ENCODE measurements at places on chromosomes 2 and 18.

DNA sequence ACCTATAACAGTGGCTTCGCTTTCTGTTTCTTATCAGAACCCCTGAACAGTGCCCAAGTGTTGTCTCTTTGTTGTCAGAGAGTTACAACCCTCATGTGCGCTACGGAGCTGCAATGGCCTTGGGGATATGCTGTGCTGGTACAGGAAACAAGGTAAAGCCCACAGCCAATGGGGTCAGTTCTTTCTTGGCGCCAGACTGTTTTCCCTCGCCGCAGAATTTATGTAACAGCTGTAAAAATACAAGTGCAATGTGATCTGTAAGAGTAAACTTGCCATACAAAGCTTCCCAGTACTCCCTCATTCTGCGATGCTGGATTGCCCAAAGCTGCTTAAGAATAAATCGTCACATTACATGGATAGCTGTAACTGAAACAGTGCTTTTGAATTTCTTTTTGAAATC, 13.9 kb upstream of the HTR2B start:
- peak; percentile 95 for DNase-seq

- DNase-seq: no peak
These were observed 929.9 kb upstream of the FANCL start for GRCh38 chr2:59171019-59171418.

DNA sequence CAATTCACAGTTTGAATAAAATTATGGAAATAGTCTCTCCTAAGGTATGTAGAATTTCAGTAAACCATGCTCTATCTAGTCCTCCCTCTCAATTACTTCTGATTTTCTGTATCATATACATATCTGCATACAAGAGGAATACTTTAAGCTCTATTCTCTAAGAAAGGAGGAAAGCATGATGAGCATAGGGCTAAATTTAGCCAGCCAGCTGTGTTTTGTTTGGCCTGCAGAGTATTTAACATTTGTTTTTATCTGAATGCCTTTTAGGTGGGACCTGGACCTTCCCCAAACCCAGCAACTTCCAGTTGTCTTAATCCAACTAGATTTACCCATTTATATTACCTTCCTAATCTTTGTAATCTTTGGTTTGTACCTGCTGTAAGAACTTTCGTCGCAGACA, 42.2 kb upstream of the FAM117B start:
- DNase-seq: no peak

DNA sequence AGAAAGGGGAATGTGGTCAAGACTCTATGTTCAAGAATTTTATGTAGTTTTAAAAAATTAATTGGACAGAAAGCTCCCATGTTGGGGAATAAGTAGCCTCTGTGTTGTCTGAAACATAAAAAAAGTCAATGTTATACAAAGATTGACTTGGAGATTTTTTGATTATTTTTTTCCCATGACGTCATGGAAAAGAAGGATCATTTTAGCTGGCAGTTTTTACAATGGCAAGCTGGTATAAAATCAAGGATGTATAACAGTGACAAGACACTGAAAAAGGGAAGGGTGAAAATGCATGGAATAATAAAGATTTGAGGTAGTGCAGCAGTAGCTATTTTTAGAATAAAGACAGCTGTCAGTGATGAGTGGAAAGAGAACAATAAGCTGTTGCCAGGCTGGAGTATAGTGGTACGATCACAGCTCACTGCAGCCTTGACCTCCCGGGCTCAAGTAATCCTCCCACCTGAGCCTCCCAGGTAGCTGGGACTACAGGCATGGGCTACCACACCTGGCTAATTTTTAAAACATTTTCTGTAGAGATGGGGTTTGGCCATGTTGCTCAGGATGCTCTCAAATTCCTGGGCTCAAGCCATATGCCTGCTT, 9.2 kb downstream of the SLC39A10 start:
- no peak for DNase-seq

GRCh38 chr2:114025030-114025429, 135.1 kb downstream of the ACTR3 start:
- DNase-seq: no peak

Measured in NCI-H510A (cell line).